ENCODE measurements at places on chromosomes 5 and 9. TPM values are rescaled to one million over a fixed set of nuclear protein-coding genes. Genes with fewer than 3 reads are reported as not detected.

The RNF224 gene
- not detected for total RNA-seq

The PCSK1 gene
- 1.6 TPM for total RNA-seq

The THBS4 gene
- 61.5 TPM for total RNA-seq

The XRCC4 gene
- total RNA-seq = 7.4 TPM

The MLANA gene
- total RNA-seq = not detected

The GABRB2 gene
- 4.8 TPM for total RNA-seq

The SOWAHA gene
- total RNA-seq = not detected

Data from mesenteric fat pad (tissue), 1 donor.